ENCODE measurements at places on chromosomes 6 and 20.

DNA sequence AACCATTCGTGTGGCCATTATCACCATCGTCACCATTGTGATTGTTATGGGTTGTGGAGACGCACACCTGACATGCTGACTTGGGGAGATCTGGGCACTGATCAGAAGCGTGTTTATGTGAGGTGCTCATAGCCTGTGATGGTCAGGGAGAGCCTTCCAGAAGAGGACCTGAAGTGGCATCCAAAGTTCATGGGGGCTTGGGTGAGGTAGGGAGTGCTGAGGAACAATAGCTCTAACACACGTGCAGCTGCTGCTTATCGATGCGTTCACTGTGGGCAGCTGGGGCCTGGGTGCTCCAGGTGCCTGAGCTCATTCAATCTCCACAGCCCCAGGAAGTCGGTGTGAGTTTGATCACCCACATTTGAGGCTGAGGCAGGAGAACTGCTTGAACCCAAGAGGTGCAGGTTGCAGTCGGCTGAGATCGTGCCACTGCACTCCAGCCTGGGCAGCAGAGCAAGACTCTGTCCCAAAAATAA lies 227.3 kb downstream of the PREX1 start:
- H3K36me3 ChIP-seq, result no peaks in the 10 kb centered on the region
- H3K4me3 ChIP-seq, result no peak overlapping the region
- no peaks in the 10 kb centered on the region for H3K4me1 ChIP-seq
- no peaks in the 10 kb centered on the region for H3K27me3 ChIP-seq

DNA sequence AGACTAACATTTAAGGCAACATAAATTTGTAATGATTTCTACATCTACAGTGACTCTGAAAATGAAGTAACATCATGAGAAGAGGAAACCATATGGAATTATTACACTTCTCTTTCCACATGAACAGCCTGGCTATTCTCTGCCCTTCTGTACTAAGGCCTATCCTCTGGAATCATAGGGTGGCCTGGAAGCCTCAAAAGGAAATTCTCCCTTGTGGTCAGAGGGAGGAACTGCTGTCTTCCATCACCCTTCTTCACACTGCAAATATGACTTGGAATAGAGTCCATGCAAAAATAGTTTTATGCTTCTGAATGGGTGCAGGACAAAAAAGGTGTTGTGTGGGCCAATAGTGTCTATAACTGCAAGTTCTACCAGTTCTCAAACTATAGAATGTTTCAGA lies 44.6 kb upstream of the SH3BGRL2 start:
- H3K36me3 ChIP-seq, result no peaks in the 10 kb centered on the region
- H3K4me3 ChIP-seq, result no peak overlapping the region
- H3K27me3 ChIP-seq, result no peaks in the 10 kb centered on the region
- no peak for DNase-seq

DNA sequence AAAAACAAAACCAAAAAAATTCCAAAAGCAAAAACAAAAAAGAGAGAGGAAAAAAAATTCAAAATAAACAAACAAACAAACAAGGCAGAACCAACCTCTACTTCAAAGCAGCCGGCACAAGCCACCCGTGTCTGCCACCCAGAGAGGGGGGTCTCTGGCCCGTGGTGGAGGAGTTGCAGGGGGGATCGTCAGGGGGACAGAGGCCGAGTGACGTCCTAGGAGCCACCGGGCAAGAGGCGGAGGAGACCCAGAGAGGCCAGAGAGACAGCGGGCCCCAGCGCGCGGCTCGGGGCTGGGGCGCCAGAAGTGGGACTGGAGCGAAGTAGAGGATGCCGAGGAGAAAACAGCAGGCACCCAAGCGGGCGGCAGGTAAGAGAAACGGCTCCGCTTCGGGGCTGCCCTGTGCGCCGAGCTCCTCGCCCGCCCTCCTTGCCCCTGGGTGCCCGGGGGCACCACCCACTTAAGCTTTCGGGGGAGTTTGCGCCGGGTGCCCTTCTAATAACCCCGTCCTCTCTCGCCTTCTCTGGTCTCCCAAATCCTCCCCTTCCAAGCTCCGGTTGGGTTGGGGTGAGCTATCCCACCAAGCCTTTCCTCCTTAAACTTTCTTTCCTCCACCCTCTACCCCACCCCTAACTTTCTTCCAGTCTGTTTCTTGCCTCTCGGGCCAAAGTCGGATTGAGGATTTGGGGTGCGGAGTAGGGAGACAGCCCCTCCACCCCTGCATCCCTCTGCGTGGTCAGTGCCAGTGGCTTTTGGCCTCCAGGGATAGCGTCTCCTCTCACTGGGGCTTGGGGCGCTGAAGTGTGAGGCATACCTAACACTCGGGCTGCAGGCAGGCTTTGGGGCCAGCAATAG lies 1.0 kb downstream of the TSHZ2 start:
- no peak for DNase-seq
- H3K27me3 ChIP-seq, result no peaks in the 10 kb centered on the region
- peak overlapping the region; percentile 81 for H3K27ac ChIP-seq
- peaks cover 3% of the 10 kb centered on the region for H3K4me1 ChIP-seq
- peak overlapping the region; percentile 54 for H3K4me3 ChIP-seq
- no peaks in the 10 kb centered on the region for H3K36me3 ChIP-seq

- H3K36me3 ChIP-seq, result no peaks in the 10 kb centered on the region
- H3K4me3 ChIP-seq, result no peak overlapping the region
- no peaks in the 10 kb centered on the region for H3K27me3 ChIP-seq
- no peaks in the 10 kb centered on the region for H3K4me1 ChIP-seq
- DNase-seq, result no peak
- H3K27ac ChIP-seq, result no peak overlapping the region
These were observed 10.7 kb upstream of the RFX6 start for GRCh38 chr6:116866281-116866871.

GRCh38 chr6:44223319-44224028 lies at the start of gene SLC29A1:
Gene SLC29A1, plus strand, starts transcription at chr6:44223595. Its CDS starts 3,719 bp downstream, at chr6:44227314.
- H3K27me3 ChIP-seq, result no peaks in the 10 kb centered on the region
- no peak for DNase-seq
- H3K4me1 ChIP-seq, result peaks cover 95% of the 10 kb centered on the region
- peak within 1 kb of the TSS; percentile 86 for H3K27ac ChIP-seq
- no peaks in the 10 kb centered on the region for H3K36me3 ChIP-seq

- H3K27ac ChIP-seq, result peak overlapping the region; percentile 74
- no peak for DNase-seq
- H3K4me1 ChIP-seq, result peaks cover 52% of the 10 kb centered on the region
- no peaks in the 10 kb centered on the region for H3K27me3 ChIP-seq
- H3K36me3 ChIP-seq, result no peaks in the 10 kb centered on the region
- no peak overlapping the region for H3K4me3 ChIP-seq
These were observed 40.6 kb downstream of the TOX2 start for GRCh38 chr20:43955062-43955749.

DNA sequence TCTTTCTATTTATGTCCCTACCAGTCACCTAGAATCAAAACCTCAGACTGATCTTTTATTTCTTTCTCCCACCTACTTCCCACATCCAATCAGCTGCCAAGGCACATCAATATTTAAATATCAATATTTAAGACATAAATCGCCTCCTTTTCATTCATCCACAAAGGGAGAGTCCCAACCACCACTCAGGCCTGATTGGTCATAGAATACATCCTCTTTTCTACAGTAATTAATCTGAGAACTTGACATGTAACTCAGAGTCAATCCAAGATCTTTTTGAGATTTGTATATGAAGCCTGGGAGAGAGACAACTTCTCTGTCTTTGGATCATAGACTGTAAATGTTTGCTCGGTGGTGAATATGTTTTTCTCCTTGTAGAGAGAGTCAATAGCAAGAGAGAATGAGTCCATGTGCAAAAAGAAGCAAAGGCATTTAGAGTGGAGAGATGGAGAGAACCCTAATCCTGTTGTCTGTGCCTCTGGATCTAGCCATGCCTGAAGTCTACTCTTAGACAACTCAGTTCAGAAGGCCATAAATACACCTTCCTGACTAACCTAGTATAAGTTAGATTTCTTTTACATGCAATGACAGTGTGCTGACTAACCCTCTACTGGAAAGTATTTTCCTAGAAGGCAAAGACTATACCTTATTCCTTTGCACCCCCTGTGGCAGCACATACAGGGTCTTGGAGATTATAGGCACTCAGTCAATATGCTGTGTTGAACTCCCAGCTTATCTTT lies 12.1 kb upstream of the NEDD9 start:
- no peaks in the 10 kb centered on the region for H3K27me3 ChIP-seq
- H3K36me3 ChIP-seq, result no peaks in the 10 kb centered on the region
- no peak overlapping the region for H3K4me3 ChIP-seq
- no peak for DNase-seq
- H3K4me1 ChIP-seq, result no peaks in the 10 kb centered on the region

DNA sequence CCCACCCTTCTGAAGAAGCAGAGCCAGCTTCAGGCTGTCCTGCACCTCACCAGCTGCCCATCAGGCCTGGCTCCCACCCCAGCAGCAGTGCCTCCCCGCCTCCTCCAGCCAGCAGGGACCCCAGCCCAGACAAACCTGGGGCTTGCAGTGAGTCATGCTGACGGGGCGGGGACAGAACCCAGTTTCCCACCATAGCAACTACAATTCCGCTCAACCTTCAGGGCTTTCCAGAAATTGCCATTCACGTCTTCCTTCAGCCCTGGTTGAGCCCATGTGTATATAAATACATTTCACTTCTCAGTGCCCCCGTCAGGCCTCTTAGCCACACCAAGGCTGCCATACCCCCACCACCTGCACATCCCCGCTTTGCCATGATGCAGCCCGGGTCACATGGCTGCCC lies 4.4 kb downstream of the SPDEF start:
- H3K27ac ChIP-seq, result no peak overlapping the region
- H3K27me3 ChIP-seq, result no peaks in the 10 kb centered on the region

GRCh38 chr6:15755526-15755925 lies 92.7 kb upstream of the DTNBP1 start:
- H3K4me1 ChIP-seq, result peaks cover 3% of the 10 kb centered on the region
- no peak for DNase-seq
- no peaks in the 10 kb centered on the region for H3K36me3 ChIP-seq
- H3K4me3 ChIP-seq, result no peak overlapping the region

DNA sequence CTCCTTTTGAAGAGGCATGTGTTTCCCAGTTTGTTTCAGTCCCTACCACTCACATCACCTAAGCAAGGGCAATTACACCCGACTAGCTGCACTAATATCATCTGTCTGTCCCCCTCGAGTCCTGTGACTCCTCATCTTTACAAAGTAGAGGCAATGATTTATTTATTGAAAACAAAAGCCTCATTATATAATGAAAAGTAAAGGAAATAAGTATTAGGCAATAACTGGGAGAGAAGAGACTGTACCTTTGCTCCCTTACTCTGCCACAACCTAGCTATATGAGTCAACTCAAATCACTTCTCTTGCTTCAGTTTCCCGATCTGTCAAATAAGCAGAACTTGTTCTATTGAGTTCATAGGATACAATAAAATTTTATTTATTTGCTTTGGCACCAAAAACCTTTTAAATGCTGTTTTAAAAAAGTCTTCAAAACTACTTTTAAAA lies 38.9 kb downstream of the CSNK2A1 start:
- no peak for DNase-seq
- no peaks in the 10 kb centered on the region for H3K27me3 ChIP-seq
- H3K4me3 ChIP-seq, result no peak overlapping the region
- H3K4me1 ChIP-seq, result no peaks in the 10 kb centered on the region

- no peak for DNase-seq
- H3K27ac ChIP-seq, result no peak overlapping the region
- H3K4me1 ChIP-seq, result peaks cover 8% of the 10 kb centered on the region
- H3K27me3 ChIP-seq, result no peaks in the 10 kb centered on the region
These were observed 110.0 kb upstream of the KCNK16 start for GRCh38 chr6:39432330-39433025.

- H3K27me3 ChIP-seq, result no peaks in the 10 kb centered on the region
- no peaks in the 10 kb centered on the region for H3K4me1 ChIP-seq
- no peaks in the 10 kb centered on the region for H3K36me3 ChIP-seq
- H3K27ac ChIP-seq, result no peak overlapping the region
- no peak for DNase-seq
These were observed 172.8 kb upstream of the PROKR2 start for GRCh38 chr20:5489601-5490000.

DNA sequence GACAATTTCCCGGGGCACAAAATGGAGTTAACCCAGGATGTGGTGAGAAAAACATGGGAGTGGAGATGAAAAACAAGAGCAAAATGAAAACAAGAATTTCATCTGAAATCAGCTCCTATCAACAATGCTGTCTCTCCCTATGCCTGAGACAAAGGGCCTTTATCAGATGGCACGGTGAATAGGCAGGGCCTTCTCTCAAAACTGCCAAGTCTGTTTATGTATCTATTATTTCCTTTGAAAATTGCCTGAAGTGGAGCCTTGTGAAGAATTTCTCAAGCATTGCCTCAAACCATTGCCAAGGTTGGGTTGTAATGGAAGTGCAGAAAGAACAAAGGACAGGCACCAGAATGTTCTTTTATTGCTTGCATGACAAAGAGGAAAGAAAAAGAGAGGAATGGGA lies 74.7 kb downstream of the BTBD3 start:
- no peak for DNase-seq
- no peaks in the 10 kb centered on the region for H3K4me1 ChIP-seq
- no peak overlapping the region for H3K27ac ChIP-seq
- H3K27me3 ChIP-seq, result no peaks in the 10 kb centered on the region

DNA sequence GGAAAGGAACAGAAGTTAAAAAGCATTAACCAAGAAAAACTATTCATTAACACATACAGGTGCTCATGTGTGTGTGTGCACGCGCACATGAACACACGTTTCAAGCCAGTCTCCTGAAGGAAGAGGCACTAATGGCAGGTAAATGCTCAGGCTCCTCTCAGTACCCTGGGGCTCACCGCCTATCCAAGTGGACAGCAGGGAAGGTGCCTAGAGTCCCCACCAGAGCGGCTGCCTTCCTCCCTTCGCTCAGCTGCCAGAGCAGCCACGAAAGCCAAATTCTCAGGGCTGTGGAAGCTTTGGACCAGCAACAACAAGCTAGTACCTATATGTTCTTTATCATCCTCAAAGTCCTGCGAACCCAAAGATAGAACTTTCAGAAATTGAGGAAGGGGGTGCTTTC lies 42.6 kb downstream of the PLCG1 start:
- no peak overlapping the region for H3K27ac ChIP-seq
- H3K27me3 ChIP-seq, result no peaks in the 10 kb centered on the region
- no peaks in the 10 kb centered on the region for H3K4me1 ChIP-seq
- H3K4me3 ChIP-seq, result no peak overlapping the region

- peaks cover 18% of the 10 kb centered on the region for H3K4me1 ChIP-seq
- no peaks in the 10 kb centered on the region for H3K36me3 ChIP-seq
These were observed 277.6 kb downstream of the CLIC5 start for GRCh38 chr6:45738057-45738455.

GRCh38 chr6:5361396-5361795 lies 100.1 kb downstream of the FARS2 start:
- H3K4me3 ChIP-seq, result no peak overlapping the region
- no peak overlapping the region for H3K27ac ChIP-seq
- no peaks in the 10 kb centered on the region for H3K27me3 ChIP-seq
- no peaks in the 10 kb centered on the region for H3K4me1 ChIP-seq
- DNase-seq, result no peak

- no peak overlapping the region for H3K4me3 ChIP-seq
- H3K27ac ChIP-seq, result no peak overlapping the region
- no peaks in the 10 kb centered on the region for H3K4me1 ChIP-seq
- DNase-seq, result no peak
- H3K27me3 ChIP-seq, result no peaks in the 10 kb centered on the region
These were observed 86.4 kb upstream of the LYRM2 start for GRCh38 chr6:89724981-89725380.

- no peak for DNase-seq
- no peaks in the 10 kb centered on the region for H3K36me3 ChIP-seq
- peak overlapping the region; percentile 31 for H3K27ac ChIP-seq
- H3K4me1 ChIP-seq, result no peaks in the 10 kb centered on the region
- H3K27me3 ChIP-seq, result peaks cover 16% of the 10 kb centered on the region
These were observed 183.4 kb downstream of the ERMARD start for GRCh38 chr6:169934699-169935347.

- no peaks in the 10 kb centered on the region for H3K4me1 ChIP-seq
- DNase-seq, result no peak
- no peak overlapping the region for H3K27ac ChIP-seq
- no peak overlapping the region for H3K4me3 ChIP-seq
These were observed 164.8 kb upstream of the BMP5 start for GRCh38 chr6:56040223-56040622.

GRCh38 chr6:168131464-168132415 lies 52.7 kb upstream of the FRMD1 start:
- no peak for DNase-seq
- H3K4me3 ChIP-seq, result no peak overlapping the region
- no peak overlapping the region for H3K27ac ChIP-seq
- no peaks in the 10 kb centered on the region for H3K36me3 ChIP-seq

All from esophagus squamous epithelium (tissue), 5 donors.